ENCODE measurements at places on chromosomes 5 and 9.

GRCh38 chr5:89934069-89934468 lies 475.5 kb downstream of the CETN3 start:
- no peak overlapping the region for H3K4me3 ChIP-seq
- no peaks in the 10 kb centered on the region for H3K36me3 ChIP-seq
- DNase-seq, result no peak

DNA sequence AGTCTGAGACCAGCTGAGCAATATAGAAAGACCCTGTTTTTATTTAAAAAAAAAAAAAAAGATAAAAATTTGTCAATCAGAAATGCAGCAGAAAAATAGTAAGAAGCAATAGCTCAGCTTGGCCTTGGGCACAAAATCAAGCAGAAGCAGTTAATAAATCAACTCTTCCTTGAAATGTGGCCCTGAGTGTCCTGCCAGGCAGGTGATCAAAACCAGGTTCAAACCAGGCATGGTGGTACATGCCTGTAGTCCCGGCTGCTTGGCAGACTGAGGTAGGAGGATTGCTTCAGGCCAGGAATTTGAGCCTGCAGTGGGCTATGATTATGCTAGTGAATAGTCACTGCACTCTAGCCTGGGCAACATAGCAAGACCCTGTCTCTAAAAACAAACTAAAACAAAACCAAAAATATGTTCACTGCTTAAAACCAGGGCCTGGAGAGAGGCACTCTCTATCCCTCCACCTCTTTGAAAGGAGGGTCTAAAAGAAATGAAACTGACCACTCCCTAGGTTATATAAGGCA lies 27.9 kb upstream of the KLF9 start:
- no peaks in the 10 kb centered on the region for H3K36me3 ChIP-seq
- peaks cover 12% of the 10 kb centered on the region for H3K4me1 ChIP-seq
- no peak for DNase-seq
- H3K27me3 ChIP-seq, result no peaks in the 10 kb centered on the region
- H3K27ac ChIP-seq, result no peak overlapping the region

- H3K4me3 ChIP-seq, result no peak overlapping the region
- no peak for DNase-seq
- no peak overlapping the region for H3K27ac ChIP-seq
- H3K27me3 ChIP-seq, result no peaks in the 10 kb centered on the region
- no peaks in the 10 kb centered on the region for H3K36me3 ChIP-seq
Measured at GRCh38 chr5:134427540-134428041, 15.9 kb upstream of the CDKN2AIPNL start.

- DNase-seq, result no peak
- peaks cover 15% of the 10 kb centered on the region for H3K36me3 ChIP-seq
- H3K4me3 ChIP-seq, result no peak overlapping the region
- H3K27ac ChIP-seq, result no peak overlapping the region
Measured at GRCh38 chr9:72911816-72912215, 41.0 kb downstream of the ALDH1A1 start.

DNA sequence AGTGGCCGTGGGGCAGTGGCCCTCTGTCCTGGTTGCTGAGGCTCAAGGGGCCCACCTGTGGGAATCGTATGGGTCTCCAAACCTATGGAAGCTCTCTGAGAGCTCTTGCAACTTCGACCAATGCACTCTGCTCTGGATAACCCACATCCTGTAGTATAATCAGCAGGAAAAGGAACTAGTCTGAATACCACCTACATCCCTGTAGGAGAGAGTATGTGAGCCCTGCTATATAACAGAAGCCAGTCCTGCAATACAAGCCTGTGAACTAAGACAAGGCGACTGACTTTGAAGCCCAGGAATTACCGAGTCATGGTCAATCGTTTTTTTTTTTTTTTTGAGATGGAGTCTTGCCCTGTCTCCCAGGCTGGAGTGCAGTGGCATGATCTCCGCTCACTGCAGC lies 29.8 kb upstream of the BICD2 start:
- no peak overlapping the region for H3K4me3 ChIP-seq
- no peak for DNase-seq
- no peaks in the 10 kb centered on the region for H3K36me3 ChIP-seq

DNA sequence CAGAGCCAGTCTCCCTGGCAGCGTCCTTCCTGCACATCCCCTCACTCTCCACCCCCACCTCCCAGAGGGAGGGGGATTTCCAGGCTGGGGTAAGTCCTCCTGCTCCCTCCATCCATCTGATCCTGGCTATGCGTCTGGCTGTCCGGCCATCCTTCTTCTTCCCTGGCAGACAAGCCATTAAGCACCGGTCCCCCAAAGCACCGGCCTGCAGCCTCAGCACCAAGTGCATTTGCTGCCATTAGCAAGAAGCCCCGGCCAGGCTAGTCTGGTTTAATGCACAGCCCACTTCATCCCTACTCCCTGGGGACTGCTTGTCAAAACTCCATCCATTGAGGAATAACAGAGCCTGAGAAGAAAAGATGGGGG lies 208.7 kb upstream of the IER5L start:
- no peak overlapping the region for H3K4me3 ChIP-seq
- H3K36me3 ChIP-seq, result no peaks in the 10 kb centered on the region
- peaks cover 18% of the 10 kb centered on the region for H3K4me1 ChIP-seq
- no peaks in the 10 kb centered on the region for H3K27me3 ChIP-seq
- no peak for DNase-seq

- H3K4me3 ChIP-seq, result no peak overlapping the region
- no peaks in the 10 kb centered on the region for H3K36me3 ChIP-seq
- no peaks in the 10 kb centered on the region for H3K4me1 ChIP-seq
Measured at GRCh38 chr5:122967625-122968024, 68.9 kb downstream of the PPIC start.

GRCh38 chr5:162407614-162408013 lies 340.0 kb downstream of the GABRG2 start:
- H3K4me3 ChIP-seq, result no peak overlapping the region
- H3K4me1 ChIP-seq, result no peaks in the 10 kb centered on the region
- no peak for DNase-seq

DNA sequence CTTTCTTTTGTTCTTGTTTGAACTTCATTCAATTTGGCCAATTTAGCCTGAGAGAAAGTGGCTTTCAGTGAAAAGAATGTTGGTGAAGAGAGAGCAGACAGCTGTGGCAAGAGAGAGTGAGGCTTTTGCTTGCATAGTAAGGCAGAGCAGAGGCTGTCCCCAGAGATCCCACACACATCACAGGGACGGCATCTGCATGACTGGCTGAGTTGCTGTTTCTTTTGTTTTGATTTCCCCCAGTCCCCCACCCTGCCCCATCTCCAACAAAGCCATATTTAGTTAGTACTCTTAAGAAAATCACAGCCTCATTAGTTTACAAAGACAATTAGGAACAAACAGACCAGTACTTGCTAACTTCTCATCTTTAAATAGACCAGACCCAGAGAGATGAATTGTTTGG lies 363.9 kb upstream of the SEMA6A start:
- H3K4me3 ChIP-seq, result no peak overlapping the region
- no peaks in the 10 kb centered on the region for H3K27me3 ChIP-seq
- H3K27ac ChIP-seq, result no peak overlapping the region
- no peaks in the 10 kb centered on the region for H3K36me3 ChIP-seq
- DNase-seq, result no peak
- no peaks in the 10 kb centered on the region for H3K4me1 ChIP-seq

- no peak overlapping the region for H3K27ac ChIP-seq
- no peaks in the 10 kb centered on the region for H3K4me1 ChIP-seq
- H3K27me3 ChIP-seq, result peaks cover 2% of the 10 kb centered on the region
- DNase-seq, result no peak
- no peaks in the 10 kb centered on the region for H3K36me3 ChIP-seq
- no peak overlapping the region for H3K4me3 ChIP-seq
Measured at GRCh38 chr5:38148021-38148625, 110.2 kb upstream of the EGFLAM start.

Measured in common myeloid progenitor, CD34-positive (primary cell).